Stimulated activated CD8-positive, alpha-beta memory T cell treated with anti-CD3 and anti-CD28 coated beads, Interleukin-12 subunit alpha, Interleukin-12 subunit beta, amount 100 ng/mL, for 4 hours (primary cell): ENCODE measurements at places on chromosomes 12 and 14.
A peak's percentile ranks its signal among the peaks of the same experiment; 100 is the strongest.

GRCh38 chr14:76329951-76330350 lies 46.0 kb upstream of the ESRRB start:
- DNase-seq, result no peak

GRCh38 chr12:56336361-56337167 lies 2.1 kb upstream of the IL23A start:
- no peak for DNase-seq

DNA sequence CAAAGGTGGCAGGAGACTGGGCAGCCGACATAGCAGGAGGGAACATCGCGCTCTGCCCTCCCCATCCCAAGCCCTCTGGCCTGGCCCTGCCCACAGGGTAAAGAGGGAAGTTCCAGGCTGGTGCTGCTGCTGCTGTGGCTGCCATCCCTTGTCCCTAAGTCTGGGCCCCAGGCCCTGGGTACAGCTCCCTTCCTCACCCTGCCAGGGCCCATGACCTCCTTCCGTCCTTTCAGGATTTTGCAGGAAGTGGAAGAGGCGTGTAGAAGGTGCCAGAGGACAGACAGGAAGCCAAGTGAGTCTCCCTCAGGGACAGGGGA lies 14.7 kb upstream of the NCOR2 start:
- DNase-seq, result no peak

DNA sequence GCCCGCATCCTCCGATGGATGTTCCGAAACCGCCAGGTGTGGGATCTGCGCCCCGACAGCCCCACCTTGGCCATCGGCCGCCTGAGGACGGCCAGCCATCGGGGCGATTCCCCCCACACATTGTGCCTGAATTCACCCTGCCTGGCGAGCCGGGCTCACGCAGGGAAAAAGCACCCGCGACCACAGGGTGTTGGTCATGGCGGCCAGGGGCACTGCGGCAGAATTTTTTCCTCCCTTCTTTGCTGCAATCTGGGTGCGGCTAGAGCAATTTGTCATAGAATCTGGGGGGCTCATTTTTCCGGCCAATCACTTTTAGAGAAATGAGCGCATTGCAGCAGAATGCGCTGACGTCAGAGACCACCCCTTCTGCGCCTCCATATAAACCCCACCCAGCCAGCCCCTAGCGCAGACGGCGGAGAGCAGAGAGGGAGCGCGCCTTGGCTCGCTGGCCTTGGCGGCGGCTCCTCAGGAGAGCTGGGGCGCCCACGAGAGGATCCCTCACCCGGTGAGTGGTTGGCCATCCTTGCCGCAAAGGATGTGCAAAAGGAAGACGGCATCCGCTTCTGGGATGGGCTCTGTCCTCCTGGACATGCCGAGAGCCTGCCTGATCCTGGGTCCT lies at the start of gene MEG3:
TSS of gene MEG3 (plus strand) at position 406 of the 619 bp plus-strand sequence.
- no peak for DNase-seq

DNA sequence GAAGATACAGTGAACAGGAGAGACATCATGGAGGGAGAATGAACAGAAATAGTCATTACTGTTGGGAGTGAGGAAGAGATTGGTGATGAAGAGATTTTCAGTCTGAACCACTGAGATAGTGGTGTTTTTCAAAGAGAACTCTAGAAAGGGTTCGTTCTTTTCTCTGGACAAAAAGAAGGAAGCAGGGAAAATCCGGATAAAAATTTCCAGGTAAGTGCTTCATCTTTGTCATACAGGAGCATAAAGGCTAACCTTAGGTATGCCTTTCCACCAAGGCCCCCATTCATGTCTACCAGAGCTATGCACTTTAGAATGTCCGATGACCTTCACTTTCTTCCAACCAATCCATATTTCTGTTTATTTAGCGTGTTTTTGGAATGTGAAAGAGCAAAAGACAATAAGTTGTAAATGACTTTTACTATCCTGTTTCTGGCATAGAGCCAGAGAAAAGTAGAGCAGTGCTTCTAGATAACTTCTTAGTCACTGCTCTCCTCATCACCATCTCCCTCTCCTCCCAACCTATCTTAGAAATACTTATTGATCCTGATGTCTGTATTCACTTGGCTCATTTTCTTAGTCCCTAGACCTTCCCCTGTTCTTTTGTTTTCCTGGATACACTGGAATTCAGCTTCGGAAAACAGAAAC lies 116.5 kb downstream of the TTC6 start:
- DNase-seq, result no peak

DNA sequence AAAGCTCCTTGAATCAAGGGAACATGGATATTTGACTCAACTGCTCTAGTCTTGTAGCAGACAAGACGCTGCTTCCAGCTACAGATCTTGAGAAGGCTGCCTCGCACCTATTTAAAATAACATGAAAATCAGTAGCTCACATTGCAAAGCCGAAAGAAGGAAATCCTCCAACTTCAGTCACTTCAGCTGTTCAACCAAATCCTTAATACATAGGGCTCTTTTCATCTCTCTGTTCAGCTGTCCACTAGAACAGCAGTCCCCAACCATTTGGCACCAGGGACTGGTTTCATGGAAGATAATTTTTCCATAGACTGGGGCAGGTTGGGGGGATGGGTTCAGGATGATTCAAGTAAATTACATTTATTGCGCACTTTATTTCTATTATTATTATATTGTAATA lies 1116.0 kb upstream of the TMEM132C start:
- DNase-seq, result no peak

GRCh38 chr12:132365226-132365625 lies 35.8 kb upstream of the GALNT9 start:
- DNase-seq, result no peak

GRCh38 chr12:88225776-88226175 lies 83.7 kb downstream of the TMTC3 start:
- DNase-seq, result no peak

GRCh38 chr12:93500667-93501066 lies 33.4 kb downstream of the MRPL42 start:
- DNase-seq, result no peak

DNA sequence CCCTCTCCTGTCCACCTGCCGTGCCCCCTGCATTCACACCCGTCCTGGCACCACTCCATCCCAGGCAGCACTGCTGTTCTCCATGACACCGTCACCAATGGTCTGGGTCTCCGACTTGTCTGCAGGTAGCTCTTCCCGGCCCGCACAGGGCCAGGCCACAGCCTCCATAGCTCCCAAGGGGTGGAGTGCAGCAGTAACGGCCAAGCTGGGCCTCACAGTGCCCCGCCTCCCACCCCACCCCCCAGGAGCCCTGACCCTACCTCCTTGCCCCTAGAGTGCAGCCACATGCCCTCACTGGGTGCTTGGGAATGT lies 12.9 kb downstream of the FBRSL1 start:
- no peak for DNase-seq

DNA sequence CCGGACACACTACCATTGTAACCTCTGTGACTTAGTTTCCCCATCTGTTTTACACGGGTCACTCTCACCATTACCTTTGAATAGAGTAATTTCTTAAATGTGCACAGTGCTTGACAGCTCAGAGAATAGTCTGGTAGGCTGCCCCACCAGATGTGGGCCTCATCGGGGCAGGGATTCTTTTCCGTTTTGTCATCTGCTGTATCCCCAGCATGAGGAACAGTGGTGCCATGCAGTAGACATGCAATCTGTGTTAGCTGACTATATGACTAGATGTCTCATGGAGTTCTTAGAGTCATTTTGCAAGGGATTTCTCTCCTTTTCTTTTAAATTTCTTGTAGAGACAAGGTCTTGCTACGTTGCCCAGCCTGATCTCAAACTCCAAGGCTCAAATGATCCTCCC lies 44.9 kb upstream of the PLEKHG3 start:
- DNase-seq, result no peak

DNA sequence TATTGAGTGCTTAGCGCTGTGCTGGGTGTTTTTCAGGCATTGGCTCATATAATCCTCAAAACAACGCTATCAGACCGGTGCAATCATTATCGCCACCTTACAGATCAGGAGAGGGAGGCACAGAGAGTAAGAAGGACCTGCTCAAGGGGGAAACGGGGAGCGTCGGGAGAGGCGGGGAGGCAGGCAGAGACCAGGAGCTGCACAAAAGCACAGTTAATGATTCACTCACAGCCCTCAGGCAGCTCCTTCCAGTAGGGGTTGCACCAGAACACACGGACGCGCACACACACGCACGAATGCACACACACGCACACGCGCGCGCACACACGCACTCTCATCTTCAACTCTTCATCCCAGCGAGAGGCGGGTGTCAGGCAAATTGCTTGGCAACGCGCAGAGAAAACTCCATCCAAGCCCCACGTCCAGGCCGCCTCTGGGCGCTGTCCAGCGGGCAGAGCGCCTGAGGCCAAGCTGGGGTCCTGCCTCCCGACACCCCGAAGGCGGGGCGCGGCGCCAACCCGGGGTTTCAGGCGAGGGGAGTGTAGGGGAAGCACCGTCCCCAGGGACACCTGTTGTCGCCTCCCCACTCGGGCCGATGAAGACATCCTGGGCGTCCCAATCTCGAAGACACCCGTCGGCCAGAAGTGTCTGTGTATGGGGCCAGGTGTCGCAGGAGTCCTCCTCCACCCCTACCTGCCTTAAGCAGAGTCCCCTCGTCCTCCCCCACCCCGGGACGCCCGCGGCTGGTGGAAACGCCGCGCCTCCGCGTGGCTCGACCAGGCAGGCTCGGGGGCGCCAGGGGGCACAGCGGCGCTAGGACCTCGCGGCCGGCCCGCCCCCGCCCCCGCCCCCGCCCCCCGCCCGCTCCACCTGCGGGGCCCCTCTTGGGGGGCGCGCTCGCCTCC lies 35.5 kb upstream of the STON2 start:
- DNase-seq, result peak; percentile 6

DNA sequence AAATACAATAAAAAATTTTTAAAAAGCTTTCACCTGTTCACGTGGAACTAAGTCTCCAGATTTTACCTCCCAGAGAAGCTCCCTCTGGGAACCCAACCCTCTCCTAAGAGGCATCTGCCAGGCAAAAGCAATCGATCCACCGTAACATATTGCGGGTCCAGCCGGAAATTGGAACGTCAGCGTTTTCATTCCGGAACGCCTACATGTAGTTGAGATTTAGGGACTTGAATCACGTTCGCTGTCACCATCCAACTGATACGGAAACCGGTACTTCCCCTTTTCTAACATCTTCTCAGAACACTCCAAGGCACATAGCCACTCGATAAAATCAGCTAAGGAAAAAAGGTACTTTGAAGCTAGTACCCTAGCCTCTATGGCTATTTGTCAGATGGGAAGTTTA lies 70.3 kb downstream of the COX16 start:
- no peak for DNase-seq

DNA sequence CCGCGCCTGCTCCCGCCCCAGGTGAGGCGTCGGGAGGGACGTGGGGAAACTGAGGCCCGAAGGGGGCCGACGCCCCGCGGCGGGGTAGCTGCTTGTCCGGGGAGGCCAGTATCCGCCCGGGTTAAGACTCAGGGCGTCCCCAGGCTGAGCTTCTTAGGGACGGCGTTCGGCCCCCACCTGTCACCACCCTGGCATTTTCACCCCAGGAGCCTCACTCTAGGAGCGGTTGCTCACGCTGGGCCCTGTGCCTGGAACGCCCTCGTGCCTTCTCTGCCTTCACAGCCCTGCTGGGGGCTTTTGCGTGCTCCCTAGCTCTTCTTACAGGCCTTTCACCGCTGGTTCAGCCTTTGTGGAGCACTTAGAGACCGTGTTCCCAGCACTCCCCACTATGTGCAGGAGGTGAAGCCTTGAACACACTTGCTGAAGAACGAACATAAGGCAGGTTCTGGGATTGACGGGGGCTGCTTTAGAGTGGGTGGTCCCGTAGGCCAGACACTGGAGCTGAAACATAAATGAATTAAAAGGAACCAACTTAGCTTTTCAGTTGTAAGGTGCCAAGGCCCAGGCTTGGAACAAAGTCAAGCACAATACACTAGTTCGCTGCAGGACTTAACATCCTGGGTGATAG lies 601 bp downstream of the ZNF839 start:
- peak; percentile 41 for DNase-seq

- no peak for DNase-seq
Observed at GRCh38 chr14:65957631-65958205, 528.5 kb upstream of the CCDC196 start.

DNA sequence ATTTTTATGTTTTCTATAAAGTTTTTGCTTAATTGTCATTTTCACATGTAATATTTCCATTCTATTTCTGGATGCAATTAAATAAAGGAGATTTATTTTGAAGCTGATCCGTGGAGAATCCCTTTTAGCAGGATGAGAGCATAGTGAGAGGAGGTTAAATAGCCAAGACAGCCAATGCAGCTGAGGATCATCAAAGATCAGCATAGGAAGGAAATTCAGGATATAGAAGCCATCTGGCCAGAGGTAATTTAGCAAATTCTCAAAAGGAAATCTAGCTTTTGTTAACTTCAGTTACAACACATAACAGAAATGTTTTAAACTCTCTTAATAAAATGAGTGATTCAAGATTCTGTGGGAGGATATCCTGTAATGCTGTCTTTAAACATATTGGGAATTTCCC lies 122.8 kb upstream of the PDE3A start:
- no peak for DNase-seq

DNA sequence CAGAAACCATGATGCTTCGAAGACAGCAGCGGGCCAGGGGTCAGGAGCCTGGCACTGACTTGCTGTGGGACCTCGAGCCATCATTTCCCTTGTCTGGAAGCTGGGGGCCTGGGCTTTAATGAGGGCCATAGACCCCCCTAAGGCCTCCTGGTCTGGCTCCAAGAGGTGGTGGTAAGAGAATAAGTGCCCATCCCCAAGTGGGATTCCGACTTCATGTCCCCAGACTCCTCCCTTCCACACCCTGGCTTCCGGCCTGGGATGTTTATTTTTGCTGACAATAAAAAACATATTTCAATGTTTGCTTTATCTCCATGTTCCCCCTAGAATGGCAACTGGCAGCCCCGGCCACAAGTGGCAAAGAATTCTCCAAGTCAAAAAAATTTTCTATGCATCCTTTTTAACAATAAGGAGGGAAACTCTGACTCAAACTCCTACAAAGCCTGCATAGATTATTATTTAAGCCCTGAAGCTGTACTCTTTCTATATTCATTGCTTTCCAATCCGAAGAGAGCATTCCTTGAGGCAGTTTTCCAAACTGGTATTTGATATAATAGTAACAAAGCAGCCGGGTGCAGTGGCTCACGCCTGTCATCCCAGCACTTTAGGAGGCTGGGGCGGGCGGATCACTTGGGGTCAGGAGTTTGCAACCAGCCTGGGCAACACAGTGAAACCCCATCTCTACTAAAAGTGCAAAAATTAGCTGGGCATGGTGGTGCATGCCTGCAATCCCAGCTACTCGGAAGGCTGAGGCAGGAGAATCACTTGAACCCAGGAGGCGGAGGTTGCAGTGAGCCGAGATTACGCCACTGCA lies 84.0 kb downstream of the ITPK1 start:
- no peak for DNase-seq

GRCh38 chr12:21541773-21542172 lies 15.7 kb downstream of the SPX start:
- no peak for DNase-seq

DNA sequence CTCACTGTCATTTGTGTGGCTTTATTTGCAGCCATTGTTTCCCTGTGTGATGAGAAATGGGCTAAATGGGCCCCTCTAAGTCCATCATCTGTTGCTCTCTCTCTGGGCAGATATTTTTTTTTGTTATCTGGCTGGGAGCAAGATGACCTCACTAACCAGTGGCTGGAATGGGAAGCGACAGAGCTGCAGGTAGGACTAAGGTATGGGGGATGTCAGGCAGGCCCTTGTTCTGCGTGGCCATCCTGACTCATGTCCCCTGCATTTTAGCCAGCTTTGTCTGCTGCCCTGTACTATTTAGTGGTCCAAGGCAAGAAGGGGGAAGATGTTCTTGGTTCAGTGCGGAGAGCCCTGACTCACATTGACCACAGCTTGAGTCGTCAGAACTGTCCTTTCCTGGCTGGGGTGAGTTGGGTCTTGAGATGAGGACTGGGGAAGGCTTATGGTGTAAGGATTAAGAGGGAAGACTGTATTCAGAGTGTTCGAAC lies 1.3 kb downstream of the MARS1 start:
- DNase-seq, result no peak

GRCh38 chr12:52584156-52584682 lies 10.6 kb upstream of the KRT74 start:
- no peak for DNase-seq
